ENCODE measurements at places on chromosomes 2 and 18. TPM values are rescaled to one million over a fixed set of nuclear protein-coding genes. Genes with fewer than 3 reads are reported as not detected.

DNA sequence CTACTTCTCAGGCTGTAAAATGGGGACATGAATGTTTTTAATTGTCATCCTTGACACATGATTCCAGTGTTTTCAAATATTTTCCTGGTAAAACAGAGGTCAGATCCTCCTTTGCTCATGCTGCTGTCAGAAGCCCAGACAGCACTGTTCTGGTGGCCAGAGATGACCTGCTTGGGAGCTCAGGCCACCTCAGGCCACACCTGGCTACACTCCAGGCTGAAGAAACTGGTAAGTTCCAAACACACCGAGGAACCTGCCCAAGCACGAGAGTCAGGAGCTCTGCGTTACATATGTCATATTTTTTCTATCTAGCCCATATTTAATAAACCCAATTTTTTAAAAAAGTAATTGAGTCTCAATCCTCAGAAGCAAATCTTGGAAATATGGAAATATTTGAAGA lies 47.9 kb downstream of the FECH start:
- no peak overlapping the region for H3K27ac ChIP-seq
- no peaks in the 10 kb centered on the region for H3K27me3 ChIP-seq
- H3K4me1 ChIP-seq = peaks cover 3% of the 10 kb centered on the region
- no peak for DNase-seq
- no peaks in the 10 kb centered on the region for H3K36me3 ChIP-seq

DNA sequence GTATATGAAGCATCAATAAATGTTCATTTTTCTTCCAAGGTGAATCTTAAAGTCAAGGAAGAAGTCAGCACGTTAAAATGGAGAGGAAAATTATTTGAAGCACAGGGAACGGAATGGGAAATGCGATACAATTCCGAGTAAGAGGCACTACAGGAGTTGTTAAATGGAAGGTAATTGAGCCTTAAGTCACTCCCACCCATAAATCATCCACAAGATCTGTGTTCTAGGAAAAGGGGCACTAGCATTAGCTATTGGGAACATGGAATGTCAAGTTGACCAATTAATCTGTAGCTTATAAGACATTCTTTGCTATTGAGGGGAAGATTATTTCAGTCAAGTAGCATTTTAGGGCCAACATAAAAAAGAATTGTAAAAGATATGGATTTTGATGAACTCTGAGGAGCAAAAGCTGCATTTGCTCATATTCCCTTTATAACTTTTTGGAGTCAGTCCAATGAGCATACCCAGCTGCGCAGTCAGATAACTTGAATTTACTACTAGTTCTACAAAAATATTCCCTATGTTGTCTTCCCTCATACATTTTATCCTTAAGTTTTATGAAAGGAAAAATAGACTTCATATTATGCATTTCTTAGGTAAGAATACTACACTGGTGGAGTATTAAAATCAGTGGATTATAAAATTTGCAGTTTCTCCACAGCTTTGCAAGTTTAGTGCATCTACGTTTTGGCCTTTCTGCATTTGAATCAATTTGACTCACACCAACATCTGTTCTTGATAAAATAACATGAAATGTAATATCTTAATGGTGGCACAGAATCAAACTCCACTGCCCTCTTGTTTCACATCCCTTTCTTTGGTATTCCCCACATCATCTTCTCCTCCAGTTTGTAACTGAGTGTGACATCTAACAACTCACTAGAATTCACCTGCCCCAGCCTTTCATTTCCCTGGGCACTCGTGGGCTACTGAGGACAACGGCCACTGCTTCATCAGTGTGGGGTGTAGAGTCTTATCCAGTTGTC lies 95.6 kb downstream of the SP3 start:
- DNase-seq = no peak
- H3K27ac ChIP-seq = no peak overlapping the region
- no peaks in the 10 kb centered on the region for H3K36me3 ChIP-seq
- no peaks in the 10 kb centered on the region for H3K4me1 ChIP-seq
- H3K4me3 ChIP-seq = no peak overlapping the region
- no peaks in the 10 kb centered on the region for H3K27me3 ChIP-seq

DNA sequence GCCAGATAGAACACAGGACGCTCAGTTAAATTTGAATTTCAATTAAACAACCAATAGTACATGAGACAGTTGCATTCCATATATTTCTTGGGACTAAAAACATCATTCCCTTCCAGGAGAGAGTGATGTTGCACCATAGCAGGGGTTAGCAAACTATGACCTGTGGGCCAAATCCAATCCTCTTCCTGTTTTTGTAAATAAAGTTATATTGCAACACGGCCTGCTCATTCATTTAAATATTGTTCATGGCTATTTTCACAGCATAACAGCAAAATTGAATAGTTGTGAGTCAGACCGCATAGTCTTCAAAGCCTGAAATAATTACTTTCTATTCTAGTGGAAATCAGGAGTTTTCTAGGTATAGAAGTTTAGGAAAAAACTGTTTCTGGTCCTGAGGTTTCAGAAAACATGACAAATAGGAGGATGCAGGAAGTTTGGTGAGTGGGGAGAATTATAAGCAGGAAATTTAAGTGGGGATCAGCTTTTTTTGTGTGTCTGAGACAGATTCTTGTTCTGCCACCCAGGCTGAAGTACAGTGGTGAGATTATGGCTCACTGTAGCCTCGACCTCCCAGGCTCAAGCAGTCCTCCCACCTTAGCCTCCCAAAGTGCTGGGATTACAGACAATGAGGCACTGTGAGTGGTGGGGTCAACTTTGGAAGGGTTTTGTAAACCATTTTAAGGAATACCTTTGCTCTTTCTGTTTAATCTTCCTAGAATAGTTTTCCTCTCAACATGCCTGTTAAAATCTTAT lies 131.5 kb downstream of the SOCS6 start:
- H3K4me3 ChIP-seq = no peak overlapping the region
- no peaks in the 10 kb centered on the region for H3K36me3 ChIP-seq

The TP53I3 gene
- total RNA-seq = 20.2 TPM

The ATP9B gene
- total RNA-seq = 35.0 TPM

GRCh38 chr18:71238974-71239624 lies 950.3 kb downstream of the SOCS6 start:
- H3K27ac ChIP-seq = no peak overlapping the region
- H3K4me3 ChIP-seq = no peak overlapping the region

GRCh38 chr2:233247744-233248143 lies 3.7 kb upstream of the ATG16L1 start:
- no peaks in the 10 kb centered on the region for H3K27me3 ChIP-seq
- H3K4me1 ChIP-seq = peaks cover 7% of the 10 kb centered on the region
- DNase-seq = no peak
- H3K4me3 ChIP-seq = no peak overlapping the region

DNA sequence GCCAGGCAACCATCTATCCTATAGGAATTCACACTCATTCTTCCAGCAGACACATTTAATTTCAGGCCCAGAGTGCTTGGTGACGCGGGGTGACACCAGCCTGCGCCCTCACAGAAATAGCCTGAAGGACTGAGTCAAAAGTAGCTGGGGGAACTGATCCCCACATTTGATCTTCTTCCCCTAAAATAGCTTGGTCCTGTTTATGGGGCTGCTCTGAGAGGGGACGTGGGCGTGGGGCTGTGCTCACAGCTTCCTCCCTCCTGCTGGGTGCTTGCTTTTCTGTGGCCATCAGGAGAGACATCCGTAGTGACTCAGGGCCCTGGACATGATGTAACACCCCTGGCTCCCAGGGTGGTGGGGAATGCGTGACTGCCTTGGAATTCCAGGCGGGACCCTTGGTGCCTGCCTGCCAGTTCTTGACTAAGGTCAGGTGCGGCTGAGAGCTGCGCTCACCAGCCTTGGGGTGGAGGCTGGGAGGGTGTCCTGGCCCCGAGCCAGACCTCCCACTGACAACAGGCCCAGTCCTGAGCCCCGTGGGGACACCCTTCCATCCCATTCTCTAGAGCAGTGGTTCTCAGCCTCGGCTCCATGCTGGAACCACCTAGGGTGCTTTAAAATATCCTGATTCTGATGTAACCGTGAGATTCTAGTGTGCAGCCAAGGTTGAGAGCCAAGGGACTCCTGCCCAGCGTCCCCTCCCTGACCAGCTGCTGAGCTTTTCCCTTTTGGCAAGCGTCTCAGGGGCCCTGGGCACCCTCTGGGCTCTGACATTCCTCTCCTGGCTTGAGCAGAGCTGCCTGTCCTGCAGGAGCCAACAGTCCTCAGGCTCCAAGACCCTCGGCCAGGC lies 47.4 kb upstream of the SMAD7 start:
- no peaks in the 10 kb centered on the region for H3K27me3 ChIP-seq
- peaks cover 5% of the 10 kb centered on the region for H3K4me1 ChIP-seq

DNA sequence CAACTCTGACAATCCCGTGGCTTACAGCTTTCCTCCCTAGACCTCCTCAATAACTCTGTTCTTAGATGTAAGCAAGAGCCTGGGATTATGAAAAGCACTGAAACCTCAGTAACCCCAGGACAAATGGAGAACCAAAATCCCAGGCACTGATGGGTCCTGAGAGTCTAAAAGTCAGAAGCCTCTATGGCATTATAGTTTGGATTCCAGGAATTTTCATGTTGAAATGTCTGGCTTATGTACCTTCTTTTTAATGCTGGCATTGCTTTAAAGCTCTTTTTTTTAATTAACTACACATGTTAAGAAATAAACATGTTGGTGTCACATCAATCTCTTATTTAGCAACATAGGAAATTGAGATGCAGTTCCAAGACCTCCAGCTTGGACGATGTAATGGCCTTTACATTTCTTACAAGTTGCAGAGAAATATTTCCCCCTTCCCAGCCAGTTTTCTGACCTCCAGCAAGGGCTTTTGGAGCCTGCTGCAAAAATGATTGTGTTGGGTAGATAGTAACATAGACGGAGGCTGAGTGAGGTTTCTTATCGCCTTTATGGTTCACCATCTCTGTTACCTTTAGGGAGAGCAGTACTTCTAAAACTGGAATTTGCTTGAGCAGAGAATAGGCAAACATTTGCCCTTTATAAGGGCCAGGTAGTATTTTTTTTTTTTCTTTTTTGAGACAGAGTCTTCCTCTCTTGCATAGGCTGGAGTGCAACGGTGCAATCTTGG lies 84.8 kb upstream of the RASGRP3 start:
- H3K4me1 ChIP-seq = no peaks in the 10 kb centered on the region
- no peaks in the 10 kb centered on the region for H3K36me3 ChIP-seq

The MRPL44 gene
- total RNA-seq = 60.3 TPM

The UCN gene
- total RNA-seq = 6.3 TPM

DNA sequence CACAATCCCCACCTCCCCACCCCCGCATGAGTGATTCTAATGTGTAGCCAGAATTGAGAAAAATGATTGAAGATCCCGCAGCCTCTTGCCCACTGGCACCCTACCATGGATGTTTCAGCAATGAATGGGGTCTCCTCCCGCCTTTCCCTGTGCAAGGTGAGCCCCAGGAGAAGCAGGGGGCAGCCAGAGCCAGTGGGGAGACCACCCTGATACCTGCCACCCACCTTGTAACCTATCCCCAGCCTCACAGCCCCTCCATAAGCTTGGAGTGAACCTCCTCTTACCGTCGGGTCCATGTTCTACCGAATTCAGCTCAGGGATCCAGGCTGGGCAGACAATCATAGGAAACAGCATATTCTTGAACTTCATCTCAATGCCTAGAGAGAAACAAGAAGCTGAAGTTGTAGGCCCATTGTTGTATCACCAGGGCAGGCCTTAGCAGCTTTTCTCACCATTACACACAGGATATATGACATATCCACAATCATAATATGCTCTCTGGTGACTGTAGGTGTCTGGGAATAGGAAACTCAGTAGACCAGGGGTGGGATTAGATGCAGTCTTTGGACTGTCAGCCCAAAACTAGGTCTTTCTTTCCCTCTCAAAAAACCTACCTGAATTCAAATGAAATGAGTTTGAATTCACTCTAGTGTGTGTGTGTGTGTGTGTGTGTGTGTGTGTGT lies 30.9 kb downstream of the XDH start:
- no peak overlapping the region for H3K27ac ChIP-seq
- no peaks in the 10 kb centered on the region for H3K27me3 ChIP-seq
- H3K36me3 ChIP-seq = no peaks in the 10 kb centered on the region

DNA sequence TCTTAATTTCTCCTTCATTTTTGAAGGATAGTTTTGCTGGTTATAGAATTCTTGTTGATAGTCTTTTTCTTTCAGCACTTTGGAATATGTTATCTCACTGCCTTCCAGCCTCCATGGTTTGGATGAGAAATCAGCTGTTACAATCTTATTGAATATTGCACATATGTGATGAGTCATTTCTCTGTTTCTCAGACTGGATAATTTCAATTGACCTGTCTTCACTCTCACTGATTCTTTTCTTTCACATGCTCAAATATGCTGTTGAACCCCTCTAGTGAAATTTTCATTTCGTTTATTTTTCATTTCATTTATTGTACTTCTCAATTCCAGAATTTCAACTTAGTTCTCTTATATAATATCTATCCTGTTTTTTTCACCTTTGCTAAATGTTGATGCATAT lies 22.2 kb downstream of the PDK1 start:
- no peaks in the 10 kb centered on the region for H3K36me3 ChIP-seq
- H3K27ac ChIP-seq = no peak overlapping the region
- H3K27me3 ChIP-seq = no peaks in the 10 kb centered on the region
- no peak for DNase-seq

DNA sequence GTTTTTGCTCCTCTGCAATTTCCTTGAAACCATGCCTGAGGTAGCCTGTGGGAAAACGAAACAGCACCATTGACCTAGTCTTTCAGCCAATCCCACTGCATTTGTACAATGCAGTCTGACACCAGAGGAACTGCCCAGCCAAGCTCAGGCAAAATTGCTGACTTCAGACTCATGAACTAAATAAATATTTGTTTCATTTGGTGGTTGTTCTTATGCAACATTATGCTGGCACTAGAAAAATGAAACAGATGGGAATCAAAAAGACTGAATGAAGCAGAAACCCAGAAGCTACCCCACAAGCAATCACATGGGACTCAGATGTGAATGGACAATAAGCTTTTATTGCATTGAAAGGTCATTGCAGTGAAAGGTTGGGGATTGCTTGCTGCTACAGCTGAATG lies 1.7 kb downstream of the NAT8 start:
- no peak for DNase-seq
- H3K4me3 ChIP-seq = no peak overlapping the region
- H3K4me1 ChIP-seq = peaks cover 5% of the 10 kb centered on the region
- no peaks in the 10 kb centered on the region for H3K27me3 ChIP-seq

- no peak overlapping the region for H3K27ac ChIP-seq
- H3K4me3 ChIP-seq = no peak overlapping the region
- no peaks in the 10 kb centered on the region for H3K4me1 ChIP-seq
- DNase-seq = no peak
Measured at GRCh38 chr2:236499691-236500578, 69.7 kb upstream of the ACKR3 start.

- no peak for DNase-seq
- no peaks in the 10 kb centered on the region for H3K27me3 ChIP-seq
- no peaks in the 10 kb centered on the region for H3K36me3 ChIP-seq
Measured at GRCh38 chr2:16851126-16851525, 185.5 kb upstream of the CYRIA start.

GRCh38 chr2:158034198-158034866 lies 67.3 kb upstream of the UPP2 start:
- H3K27ac ChIP-seq = no peak overlapping the region
- H3K27me3 ChIP-seq = no peaks in the 10 kb centered on the region
- peak; percentile 57 for DNase-seq
- no peaks in the 10 kb centered on the region for H3K36me3 ChIP-seq
- no peak overlapping the region for H3K4me3 ChIP-seq

DNA sequence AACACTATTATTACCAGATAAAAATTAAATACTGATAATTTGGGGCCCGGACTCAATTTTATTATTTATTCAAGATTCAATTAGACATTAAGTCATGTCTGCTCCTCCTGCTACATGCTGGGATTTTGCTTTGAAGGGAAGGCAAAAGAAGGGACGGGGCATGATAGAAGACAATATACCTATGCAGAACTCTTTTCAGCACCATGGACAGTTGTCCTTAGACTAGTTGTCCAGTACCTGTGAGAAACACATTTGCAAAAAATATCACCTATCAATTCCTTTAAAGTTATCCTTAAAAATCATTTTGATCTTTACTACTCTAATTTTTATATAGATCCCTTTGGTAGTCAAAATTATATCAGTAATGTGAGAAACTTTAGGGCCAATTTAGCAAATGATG lies 100.2 kb upstream of the SULT1C3 start:
- no peak overlapping the region for H3K27ac ChIP-seq
- H3K4me3 ChIP-seq = no peak overlapping the region
- H3K27me3 ChIP-seq = no peaks in the 10 kb centered on the region
- H3K4me1 ChIP-seq = no peaks in the 10 kb centered on the region
